Inflammatory macrophage treated with lipopolysaccharide for 1 hour (primary cell): ENCODE measurements at places on chromosomes 16 and 17.

DNA sequence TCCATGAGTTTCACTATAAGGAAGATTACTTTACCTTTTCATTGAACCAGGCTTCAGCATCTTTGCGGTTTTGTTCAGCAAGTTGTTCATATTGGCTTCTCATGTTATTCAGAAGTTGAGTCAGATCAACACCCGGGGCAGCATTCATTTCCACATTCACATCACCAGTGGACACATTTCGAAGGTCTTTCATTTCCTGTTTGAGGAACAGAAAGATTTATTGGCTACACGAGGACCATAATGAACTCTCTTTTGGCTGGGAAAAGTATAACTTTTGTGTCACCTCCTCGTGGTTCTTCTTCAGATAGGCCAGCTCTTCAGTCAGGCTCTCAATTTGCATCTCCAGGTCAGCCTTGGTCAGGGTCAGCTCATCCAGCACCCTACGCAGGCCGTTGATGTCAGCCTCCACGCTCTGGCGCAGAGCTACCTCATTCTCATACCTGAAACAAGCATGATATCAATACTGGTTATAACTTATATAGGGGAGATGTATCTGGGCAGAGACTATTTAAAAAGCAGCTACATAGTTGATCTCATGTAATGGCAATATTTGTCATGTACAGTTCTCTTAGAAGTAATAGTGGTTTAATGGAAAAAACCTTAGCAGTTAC lies 2.1 kb downstream of the KRT10 start:
- no peak for DNase-seq

- no peak for DNase-seq
Observed at GRCh38 chr16:81241706-81242105, 3.2 kb downstream of the BCO1 start.

GRCh38 chr17:55607731-55608341 lies 96.6 kb upstream of the SMIM36 start:
- DNase-seq: no peak

DNA sequence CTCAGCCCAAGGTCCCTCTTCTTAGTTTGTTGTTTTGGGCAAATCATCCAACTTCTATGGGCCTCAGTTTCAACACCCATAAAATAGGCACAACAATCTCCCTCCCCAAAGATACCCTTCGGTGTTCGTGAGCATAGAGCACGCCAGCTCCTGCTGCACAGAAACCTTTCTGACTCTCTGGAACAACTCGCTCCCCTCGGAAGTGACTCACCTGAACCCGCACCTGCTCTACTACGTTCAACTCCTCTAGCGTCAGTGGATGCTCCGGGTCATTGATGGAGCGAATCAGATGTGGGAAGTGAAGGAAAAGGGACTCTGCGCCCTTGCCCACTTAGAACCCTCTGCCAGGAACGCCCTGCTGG lies 445 bp downstream of the CIAO2B start:
- DNase-seq: no peak

GRCh38 chr17:29576214-29577000 lies 7.9 kb downstream of the TP53I13 start:
- no peak for DNase-seq

- no peak for DNase-seq
Observed at GRCh38 chr16:85231959-85232358, 119.7 kb upstream of the CIBAR2 start.

DNA sequence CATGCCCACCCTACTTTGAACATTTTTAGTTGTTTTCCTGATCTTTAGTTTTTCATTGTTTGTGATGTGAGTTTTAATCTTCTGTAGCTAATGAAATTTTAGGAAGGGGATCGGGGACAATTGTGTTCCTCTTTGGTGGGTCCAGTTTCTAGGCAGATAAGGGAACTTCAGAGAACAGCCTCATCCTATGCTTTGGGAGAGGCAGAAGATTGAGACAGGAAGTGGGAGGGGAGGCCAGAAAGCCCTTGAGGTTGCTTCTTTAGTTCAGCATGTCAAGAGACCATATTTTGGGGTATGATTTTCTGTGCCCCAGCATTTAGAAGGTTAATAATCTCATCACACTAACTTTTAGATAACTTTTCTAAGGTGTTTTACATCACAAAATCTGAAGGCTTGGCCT lies 191.0 kb downstream of the TANC2 start:
- peak; percentile 19 for DNase-seq

DNA sequence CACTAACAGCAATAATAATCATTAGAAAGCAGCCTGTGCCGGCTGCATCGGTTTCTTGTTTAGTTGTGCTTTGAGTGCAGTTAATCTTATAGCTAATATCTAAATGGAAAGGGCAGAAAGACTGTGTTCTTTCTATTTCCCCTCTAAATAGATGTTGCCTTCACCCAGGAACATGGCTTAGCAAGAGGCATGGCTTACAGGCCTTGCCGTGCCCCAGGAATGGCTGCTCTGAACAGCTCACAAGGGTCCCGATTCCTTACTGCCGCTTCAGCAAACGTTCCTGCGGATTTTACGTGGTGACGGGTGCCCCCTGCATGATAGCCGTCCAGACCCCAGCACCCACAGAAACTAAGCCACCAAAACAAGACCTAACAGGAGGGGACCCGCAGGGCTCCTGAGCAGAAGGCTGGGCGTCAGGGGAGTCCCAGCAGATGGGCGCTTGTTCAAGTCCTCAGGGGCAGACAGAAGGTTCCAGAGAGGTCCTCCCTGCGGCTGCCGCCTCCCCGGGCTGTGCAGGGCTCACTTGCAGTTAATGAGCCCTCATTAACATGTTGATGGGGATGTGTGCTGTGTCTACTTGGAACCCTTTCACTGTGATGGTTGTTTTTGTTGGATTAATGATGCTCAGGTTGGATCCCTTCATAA lies 52.5 kb upstream of the ENPP7 start:
- no peak for DNase-seq

GRCh38 chr17:30035369-30035768 lies 81.2 kb upstream of the NSRP1 start:
- DNase-seq: no peak

GRCh38 chr16:76696876-76697275 lies 419.7 kb downstream of the CNTNAP4 start:
- DNase-seq: no peak

DNA sequence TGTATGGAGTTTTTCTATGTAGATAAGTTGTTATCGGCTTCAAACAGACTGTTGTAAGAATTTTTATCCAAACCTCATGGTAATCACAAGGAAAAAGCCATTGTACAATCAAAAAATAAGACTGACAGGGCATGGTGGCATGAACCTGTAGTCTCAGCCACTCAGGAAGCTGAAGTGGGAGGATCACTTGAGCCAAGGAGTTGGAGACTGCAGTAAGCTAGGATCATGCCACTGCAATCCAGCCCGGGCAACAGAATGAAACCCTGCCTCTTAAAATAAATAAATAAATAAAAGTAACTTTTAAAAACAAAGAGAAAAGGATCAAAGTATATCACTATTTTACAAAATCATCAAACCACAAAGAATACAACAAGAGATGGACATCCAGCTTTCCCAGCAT lies 14.4 kb downstream of the OR1A1 start:
- DNase-seq: no peak

DNA sequence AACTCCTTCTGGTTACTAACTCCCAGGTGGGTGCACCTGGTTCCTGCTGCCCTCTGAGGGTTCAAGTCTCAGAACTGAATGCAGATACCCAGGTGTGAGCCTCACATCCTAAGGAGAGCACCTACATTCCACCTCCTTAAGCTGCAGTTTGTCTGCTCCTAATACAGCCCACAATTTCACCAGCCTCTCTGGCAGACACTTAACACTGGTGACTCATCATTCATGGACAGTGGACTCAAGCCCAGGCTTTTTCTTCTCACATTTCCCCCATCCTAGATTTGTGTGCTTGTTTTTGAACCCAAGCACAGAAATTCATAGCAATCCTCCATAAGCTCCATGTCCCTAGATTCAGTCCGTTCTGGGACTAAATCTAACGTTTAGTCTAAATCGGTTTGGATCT lies 7.0 kb upstream of the MAF start:
- no peak for DNase-seq

DNA sequence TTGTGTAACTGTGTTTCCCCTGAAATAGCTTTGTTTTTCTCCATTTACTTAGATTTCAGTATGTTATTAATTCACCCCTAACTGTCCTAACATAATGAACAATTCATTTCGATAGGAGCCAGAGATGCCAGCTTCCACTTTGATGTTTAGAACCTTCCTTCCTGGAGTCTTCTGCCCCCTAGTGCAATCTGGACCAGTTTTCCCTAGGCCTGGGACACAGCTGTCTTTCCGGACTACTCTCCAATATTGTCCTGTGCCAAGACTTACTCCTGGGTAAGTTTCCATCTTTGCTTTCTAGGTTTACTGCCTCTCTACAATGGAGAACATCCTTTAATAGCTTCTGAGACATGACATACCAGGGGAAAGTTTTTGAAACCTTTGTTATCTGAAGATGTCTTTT lies 12.8 kb downstream of the RECQL5 start:
- DNase-seq: no peak

DNA sequence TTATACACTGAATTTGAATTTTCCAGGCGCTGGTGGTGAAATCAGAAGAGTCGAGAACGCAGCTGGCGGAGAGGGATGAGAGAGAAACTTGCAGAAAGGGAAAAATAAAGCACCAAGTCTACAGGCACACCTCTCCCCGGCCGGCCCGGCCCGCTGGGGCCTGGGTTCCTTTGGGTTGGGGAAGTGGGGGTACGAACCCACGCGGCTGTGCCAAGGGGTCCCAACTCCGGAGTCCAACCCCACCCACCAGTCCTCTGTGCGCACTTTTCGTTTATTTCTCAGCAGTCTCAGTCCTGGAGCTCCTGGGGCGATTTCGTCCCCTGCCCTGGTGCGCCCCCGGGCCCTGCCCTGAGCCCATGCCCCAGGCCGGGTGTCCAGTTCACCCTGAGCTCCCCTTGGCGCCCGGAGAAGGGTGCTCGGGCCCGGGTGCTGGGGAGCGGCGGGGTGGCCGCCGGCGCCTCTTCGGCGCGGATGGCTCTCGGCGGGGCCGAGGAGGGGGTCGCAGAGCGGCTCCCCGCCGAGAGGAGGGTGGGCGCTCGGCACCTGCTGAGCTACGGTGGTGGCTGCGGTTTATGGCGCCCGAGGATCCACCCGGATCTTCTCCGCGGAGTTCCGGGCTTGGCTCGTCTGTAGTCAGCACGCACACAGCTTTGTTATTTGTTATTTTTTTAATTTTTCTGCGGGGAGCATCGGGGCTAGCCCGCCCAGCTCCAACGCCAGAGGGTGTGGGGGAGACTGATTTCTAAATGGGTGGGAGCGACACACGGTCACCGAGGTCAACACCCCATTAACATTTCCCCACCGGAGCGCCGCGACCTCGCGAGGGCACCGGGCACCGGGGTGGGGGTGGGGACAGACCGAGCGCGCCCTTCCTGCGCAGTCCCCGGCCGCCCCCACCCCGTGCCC lies 15.7 kb upstream of the CBX8 start:
- DNase-seq: no peak

- no peak for DNase-seq
Observed at GRCh38 chr16:9567666-9568065, 476.2 kb downstream of the HAPSTR1 start.

- DNase-seq: no peak
Observed at GRCh38 chr17:75557075-75557851, 30.3 kb upstream of the MYO15B start.

DNA sequence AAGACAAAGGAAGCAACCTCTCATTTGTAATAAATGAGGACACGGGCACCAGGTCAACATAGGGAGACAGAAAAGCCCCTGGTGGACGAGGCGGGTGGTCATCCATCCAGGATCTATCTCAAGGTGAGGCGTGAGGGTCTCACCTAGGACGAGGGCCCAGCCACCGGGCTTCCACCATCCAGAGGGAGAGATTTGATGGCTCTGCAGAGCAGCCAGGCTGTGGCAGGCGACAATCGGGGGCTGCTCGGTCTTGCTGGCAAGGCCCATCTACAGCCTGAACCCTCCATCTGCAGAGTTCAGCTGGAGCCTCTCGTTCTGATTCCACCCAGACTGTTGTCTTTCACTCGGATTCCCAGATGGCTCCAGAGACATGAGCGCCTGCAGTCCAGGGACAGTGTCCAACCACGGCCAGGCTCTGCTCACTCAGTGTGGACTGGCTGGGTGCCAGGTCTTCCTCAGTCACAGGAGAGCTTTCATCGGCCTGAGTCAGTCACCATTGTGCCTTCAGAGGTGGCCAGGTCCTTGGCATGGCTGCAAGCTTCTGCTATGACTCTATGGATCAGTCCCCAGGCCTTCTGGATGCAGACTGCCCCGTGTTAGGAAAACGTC lies 5.9 kb downstream of the LITAFD start:
- DNase-seq: no peak

GRCh38 chr17:63722403-63722802 lies 19.2 kb downstream of the STRADA start:
- no peak for DNase-seq

- no peak for DNase-seq
Observed at GRCh38 chr16:7471268-7471667, 138.6 kb downstream of the RBFOX1 start.

- no peak for DNase-seq
Observed at GRCh38 chr17:4772235-4772613, 538 bp downstream of the TM4SF5 start.

GRCh38 chr16:10978124-10978523 lies 33.8 kb downstream of the CLEC16A start:
- DNase-seq: no peak

- no peak for DNase-seq
Observed at GRCh38 chr17:63555500-63556156, 5.4 kb downstream of the DCAF7 start.

GRCh38 chr17:1695365-1695764 lies 10.7 kb upstream of the PRPF8 start:
- DNase-seq: no peak

DNA sequence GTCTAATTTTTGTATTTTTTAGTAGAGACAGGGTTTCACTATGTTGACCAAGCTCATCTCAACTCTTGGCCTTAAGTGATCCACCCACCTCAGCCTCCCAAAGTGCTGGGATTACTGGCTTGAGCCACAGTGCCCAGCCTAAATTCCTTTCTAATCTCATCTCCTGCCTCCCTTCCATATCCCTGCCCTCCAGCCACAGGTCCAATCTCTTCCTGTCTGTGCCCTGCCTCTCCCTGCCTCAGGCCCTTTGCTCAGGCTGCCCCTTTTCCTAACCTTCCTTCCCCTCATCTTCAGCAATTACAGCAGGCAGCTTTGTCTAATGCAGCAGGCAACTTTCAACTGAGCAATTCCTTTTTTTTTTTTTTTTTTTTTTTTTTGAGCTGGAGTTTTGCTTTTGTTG lies 46.8 kb downstream of the CFAP20 start:
- DNase-seq: no peak

GRCh38 chr17:13462146-13462545 lies 139.6 kb downstream of the HS3ST3A1 start:
- no peak for DNase-seq

- DNase-seq: no peak
Observed at GRCh38 chr17:9109933-9110332, 88.6 kb downstream of the NTN1 start.

DNA sequence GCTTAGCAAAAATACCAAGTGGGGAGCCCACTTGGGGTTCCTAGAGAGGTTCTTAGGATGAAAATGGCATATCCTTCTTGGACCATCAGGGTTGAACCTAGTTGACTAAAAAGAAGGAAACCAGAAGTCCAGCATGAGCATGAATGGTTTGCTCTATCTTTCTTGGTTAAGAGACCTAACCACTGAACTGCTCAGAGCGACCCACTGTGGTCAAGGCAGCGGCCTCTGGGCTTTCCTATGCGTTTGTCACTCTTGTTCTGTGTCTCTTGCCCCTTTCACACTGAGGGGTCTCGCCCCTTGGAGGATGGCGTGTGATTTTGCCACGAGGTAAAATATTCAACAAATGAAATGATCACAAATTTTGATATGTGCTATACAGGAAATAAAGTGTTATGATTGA lies 526 bp upstream of the BORCS6 start:
- DNase-seq: no peak

- DNase-seq: peak; percentile 38
Observed at GRCh38 chr17:77875881-77876509, 82.5 kb upstream of the TNRC6C start.
